ENCODE measurements at places on chromosomes 11 and 22. TPM values are rescaled to one million over a fixed set of nuclear protein-coding genes. Genes with fewer than 3 reads are reported as not detected.

The NCR3LG1 gene
- total RNA-seq = 16.7 TPM

The GGTLC3 gene
- total RNA-seq = not detected

The GRM5 gene
- total RNA-seq = not detected

The ZBTB16 gene
- 4.9 TPM for total RNA-seq

The GAL3ST3 gene
- total RNA-seq = not detected

The SCGB1C1 gene
- not detected for total RNA-seq

The COPB1 gene
- 71.6 TPM for total RNA-seq

The FXYD6 gene
- total RNA-seq = 246 TPM

The UBQLN3 gene
- 0.23 TPM for total RNA-seq

The MGAT3 gene
- total RNA-seq = 8.5 TPM

The MPZL3 gene
- total RNA-seq = 4.9 TPM

The BAIAP2L2 gene
- 63.7 TPM for total RNA-seq

The ZFPL1 gene
- total RNA-seq = 50.6 TPM

DNA sequence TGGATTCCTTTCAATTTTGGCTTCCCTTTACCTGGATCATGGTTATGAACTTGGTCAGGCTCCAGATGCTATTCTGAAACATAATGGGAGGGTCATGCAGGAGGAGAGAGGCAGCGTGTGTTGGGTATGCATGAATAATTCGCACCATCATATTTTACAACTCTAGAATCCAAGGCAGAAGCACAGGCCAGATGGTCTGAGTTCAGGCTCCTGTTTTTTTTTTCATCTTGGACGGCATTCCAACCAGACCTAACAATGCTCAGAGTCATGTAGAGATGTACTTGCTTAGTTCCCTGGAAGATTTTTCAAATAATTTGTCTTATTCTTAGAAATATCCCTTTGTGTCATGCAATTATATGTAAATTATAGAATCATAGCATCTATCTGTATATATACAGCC lies 393.5 kb downstream of the JRKL start:
- no peak for DNase-seq

DNA sequence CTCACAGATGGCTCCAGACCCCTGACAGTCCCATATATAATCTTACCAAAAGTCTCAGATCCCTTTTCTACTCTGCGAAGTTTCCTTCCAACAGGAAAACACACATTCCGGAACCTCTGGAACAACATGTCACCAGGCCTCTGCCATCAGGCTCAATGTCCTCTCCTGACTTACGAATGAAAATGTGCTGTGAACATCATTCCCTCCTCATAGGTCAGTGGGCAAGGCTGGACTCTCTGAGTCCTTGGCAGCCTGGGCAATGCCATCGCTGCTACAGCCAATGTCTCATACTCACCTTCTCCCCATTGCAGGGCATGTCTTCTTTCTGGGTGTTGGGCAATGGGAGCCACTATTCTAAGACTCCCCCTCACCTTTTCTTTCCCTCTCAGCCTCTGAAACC lies 1.7 kb upstream of the HPX start:
- DNase-seq = no peak

- no peak for DNase-seq
Measured at GRCh38 chr11:114057605-114058004, 1.9 kb upstream of the ZBTB16 start.

- peak; percentile 87 for DNase-seq
Measured at GRCh38 chr11:118634431-118635236, 27.2 kb downstream of the PHLDB1 start.

DNA sequence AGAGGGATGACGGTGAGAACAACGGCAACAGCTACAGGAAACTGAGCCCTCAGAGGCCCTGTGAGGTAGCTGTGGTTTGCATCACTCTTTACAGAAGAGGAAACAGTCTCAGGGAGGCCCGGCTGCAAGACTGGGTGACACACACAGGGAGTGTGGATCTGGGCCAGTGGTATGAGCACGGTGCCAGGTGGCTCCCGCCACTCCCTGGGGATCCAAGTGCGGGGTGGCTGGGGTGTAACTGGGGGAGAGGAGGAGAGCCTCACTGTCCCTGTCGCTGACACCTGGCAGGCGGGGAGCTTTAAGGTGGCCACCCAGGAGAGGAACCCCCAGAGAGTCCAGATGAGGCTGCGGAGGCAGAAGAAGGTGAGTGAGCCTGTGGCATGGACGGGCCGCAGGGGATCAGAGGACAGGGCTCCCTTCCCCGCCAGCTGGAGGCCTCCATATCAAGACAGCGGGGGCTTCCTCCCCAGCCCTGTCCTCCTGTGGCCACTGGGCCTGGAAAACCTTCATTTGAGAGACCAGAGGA lies 5.6 kb downstream of the RGL4 start:
- peak; percentile 52 for DNase-seq

GRCh38 chr11:64856382-64857227 lies 12.2 kb upstream of the CDC42BPG start:
- peak; percentile 53 for DNase-seq

DNA sequence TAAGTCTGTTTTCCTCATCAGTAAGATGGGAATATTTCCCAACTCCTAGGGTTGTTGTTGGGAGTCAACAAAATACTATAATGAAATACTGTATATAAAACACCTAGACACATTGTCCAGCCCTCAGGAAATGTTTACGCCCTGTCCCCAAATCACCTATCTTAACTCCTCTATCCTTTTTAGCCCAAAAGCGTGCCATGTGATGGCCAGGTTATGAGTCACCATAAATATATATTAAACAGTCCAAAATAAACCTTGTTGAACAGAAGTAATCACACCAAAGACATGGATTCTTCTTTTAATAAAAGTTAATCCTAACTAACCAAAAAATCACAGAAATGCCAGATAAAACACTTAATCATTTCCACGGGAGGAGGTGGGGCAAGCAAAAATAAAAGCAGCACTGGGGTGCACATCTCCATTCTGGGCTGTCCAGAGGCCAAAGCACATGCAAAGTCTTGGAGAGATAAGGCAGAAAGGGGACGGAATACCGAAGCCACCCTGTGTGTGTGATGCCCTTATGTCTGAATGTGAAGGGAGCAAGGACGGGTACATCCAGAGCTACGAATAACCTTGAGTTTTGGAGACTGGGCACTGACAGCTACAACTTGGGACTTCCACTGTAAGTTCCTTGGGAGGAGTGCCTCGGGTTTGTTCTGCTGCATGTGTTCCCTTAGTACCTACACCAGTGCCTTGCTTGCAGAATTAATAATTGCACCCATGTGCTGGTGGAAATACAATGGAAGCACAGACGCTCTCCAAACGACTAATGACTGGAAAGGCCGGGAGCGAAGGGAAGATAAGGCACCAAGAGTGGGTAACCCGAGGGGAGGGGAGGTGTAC lies 1.1 kb downstream of the OSBP start:
- no peak for DNase-seq

DNA sequence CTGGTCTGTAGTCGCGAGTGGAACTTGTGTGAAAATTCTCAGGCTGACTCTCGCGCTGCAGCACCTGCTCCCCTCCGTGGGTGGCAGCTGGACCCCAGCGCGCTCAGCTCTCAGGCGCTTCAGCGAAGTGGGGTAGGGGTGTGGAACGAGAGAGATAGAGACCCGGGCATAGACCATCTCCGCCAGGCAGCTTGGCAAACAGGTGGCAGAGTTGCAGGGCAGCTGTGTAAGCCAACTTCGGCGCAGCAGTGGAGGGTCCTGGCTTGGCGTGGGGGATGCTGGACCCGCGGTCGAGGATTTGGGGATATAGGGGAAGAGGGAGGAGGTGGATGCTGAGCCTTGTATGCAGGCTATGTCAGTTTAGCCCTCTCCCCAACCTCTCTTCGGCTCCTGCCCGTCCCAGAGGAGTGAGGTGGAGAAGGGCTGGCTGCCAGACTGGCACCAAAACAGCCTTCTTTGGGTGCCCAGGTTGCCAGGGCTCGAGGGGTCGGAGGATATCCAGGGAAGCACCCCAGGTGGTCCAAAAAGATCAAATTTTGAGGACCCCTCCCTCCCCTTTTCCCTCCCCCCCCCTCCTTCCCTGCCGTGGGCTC lies 746 bp upstream of the CALCB start:
- no peak for DNase-seq

- DNase-seq = no peak
Measured at GRCh38 chr11:122807731-122808477, 30.4 kb upstream of the CRTAM start.

- DNase-seq = no peak
Measured at GRCh38 chr11:2541881-2542361, 97.1 kb downstream of the KCNQ1 start.

GRCh38 chr11:83072350-83073242 lies 899 bp upstream of the RAB30 start:
- no peak for DNase-seq

DNA sequence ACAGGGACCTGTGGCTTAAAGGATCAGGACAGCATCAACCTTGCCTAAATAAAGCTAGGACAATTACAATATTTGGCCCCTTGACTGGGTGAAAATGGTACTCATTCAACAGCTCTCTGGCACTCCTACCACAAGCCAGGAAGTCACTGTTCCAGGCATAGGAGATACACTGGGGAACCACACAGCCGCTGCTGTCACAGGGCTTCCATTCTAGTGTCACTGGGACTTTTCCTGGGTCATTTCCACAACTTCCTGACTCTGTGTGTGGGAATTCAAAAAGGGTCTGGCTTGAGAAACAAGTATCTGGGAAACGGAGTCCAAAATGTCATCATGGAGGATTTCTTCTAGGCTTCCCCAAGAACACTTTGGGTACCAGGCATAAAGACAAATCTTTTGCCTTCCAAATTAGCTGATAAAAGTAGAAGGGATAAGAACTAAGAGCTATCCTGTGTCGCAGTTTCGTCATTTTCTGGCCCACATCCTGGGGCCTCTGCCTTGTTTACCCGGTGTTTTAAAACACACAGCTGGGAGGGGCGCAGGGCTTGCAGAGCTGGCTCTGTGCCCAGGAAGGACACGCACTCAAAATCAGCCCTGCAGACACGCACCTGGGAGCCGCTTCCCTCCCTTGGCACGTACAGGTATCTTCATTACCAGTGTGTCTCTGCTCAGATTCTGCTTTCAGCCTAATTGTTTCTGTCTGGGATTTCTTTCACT lies 38.0 kb downstream of the TMEM45B start:
- DNase-seq = peak; percentile 90

DNA sequence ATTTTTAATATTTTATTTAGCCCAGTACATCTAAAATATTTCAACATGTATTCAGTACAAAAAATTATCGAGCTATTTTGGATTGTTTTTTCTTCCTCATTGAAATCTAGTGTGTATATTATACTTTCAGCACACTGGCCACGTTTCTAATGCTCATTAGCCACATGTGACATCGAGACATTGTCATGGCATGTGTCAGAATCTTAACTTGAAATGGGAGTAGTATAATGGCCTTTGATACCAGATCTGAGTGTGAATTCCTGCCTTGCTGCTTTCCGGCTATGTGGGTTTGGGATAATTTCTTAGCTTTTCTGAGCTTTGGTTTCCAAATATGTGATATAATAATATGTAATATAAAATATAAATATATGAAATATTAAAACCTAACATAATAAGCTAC lies 54.3 kb downstream of the BCL2L13 start:
- DNase-seq = no peak

DNA sequence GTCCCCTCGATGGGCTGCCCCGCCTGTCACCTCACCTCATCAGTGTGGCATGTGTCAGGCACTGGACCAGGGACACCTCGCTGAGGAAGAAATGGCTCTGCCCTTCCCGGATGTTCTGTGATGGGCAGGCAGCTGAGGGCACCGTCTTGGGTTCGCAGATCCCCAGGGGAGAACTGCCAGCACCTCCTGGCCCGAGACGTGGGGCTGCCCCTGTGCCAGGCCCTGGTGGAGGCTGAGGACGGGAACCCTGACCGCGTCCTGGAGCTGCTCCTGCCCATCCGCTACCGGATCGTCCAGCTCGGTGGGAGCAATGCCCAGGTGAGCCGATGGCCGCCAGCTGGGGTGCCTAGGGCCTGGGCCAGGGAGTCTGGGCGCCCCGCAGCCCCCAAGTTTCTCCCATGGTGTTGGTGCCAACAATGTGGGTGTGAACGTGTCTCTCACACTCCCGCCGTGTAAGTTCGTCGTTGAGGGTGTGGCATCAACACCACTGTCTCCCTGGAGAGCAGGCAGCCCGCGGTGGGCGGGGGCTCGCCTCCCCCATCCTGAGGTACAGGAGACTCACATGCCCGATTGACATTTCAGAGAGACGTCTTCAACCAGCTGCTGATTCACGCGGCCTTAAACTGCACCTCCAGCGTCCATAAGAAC lies 7.3 kb upstream of the GTSE1 start:
- DNase-seq = no peak

GRCh38 chr11:119320240-119320775 lies 3.4 kb upstream of the MCAM start:
- DNase-seq = no peak

- no peak for DNase-seq
Measured at GRCh38 chr11:93166862-93167261, 30.9 kb downstream of the SLC36A4 start.

DNA sequence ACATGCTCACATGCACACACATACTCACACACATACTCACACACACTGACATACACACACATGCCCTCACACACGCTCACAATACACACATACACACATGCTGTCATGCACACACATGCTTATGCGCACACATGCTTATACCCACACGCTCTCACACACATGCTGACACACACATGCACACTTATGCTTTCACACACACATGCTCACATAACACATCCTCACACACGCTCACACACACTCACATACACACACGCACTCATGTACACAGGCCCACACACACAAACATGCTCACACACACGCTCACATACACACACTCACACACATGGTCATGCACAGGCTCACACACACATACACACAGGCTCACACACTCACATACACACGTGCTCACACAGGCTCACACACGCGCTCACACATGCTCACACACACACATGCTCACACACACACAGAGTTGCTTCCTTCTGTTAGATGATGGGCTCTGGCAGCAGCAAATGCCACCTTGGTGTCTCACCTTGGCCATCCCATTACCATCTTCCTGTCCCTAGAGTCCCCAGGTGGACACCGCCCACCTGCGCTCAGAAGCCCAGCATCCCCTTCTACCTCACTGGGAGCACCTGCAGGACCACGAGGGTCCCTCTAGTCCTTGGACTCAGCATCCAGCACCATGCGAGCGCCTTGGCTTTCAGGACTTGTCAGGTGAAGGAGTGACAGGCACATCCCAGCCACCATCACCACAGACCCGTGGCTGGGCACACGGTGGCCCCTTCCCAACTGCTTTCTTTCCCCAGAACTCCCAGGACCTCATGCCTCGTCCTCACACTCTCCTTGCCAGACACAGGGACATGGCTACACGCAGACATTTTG lies 44.9 kb upstream of the CCND1 start:
- no peak for DNase-seq

GRCh38 chr11:118401880-118402590 lies 629 bp downstream of the ATP5MG start:
- no peak for DNase-seq

GRCh38 chr11:114295676-114296604 lies at the start of gene NNMT:
NNMT (plus strand) TSS chr11:114296399; CDS start chr11:114296557, 158 bp downstream.
- DNase-seq = peak; percentile 28

- no peak for DNase-seq
Measured at GRCh38 chr11:9263840-9264315, 1.3 kb downstream of the DENND5A start.
